T1000 (cell line): ENCODE measurements at places on chromosomes 11 and 22.

GRCh38 chr11:35292279-35292678, 127.1 kb downstream of the SLC1A2 start:
- DNase-seq: no peak

GRCh38 chr11:26842478-26843282, 120.8 kb upstream of the SLC5A12 start:
- DNase-seq: no peak

DNA sequence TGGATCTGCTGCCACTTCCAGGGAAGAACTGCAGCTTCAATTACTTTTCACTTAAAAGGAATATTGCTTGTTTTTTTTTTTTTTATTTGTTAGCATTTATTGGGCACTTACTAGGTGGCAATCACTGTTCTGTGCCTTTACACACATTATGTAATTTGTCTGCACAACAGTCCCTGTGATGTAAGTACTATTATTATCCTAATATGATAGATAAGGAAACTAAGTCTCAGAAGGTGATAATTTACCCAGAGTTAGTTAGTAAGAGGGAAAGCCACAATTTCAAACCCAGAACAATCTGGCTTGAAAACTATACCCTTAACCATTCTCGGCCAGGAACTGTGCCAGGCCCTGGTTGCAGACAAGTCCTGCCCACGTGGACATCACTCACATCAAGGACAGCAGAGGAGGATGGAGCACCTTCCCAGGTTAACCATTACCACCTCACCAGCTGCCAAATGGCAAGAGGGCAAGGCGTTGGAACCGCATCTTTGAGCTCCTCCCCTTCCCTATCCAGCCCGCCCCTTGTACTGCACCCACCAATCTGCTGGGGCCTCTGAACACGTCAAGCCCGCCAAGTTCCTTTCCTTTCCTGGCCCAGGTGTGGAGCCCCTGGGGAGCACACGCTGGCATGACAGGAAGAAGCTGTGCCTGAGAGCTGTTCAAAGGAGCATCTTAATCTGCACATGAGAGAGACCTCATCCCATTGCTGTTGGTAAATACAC, 78.4 kb downstream of the NAV2 start:
- DNase-seq: no peak

- DNase-seq: no peak
Measured at GRCh38 chr11:19756675-19757475, 44.2 kb downstream of the NAV2 start.

- DNase-seq: no peak
Measured at GRCh38 chr11:114276077-114276476, 20.1 kb upstream of the NNMT start.

- DNase-seq: no peak
Measured at GRCh38 chr11:56750190-56750589, 1.7 kb upstream of the OR9G4 start.

DNA sequence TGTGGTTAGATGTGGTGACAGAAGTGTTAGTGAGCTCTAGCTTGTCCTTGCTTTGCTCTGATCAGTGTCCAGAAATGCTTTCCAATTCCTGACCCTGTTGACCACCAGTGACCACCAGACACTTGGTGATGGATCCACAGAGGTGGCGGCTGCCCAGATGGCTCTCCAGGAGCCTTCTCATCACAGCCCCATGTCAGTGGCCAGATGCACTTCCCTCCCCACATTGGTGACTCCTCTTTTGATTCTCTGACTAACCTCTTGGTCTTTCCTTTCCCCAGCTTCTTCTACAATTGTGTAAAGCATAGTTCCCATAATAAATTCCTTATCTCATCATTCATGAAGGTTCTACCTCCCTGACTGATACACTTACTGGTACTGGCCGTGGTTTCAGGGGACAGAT, 40.1 kb upstream of the CXCR5 start:
- no peak for DNase-seq

DNA sequence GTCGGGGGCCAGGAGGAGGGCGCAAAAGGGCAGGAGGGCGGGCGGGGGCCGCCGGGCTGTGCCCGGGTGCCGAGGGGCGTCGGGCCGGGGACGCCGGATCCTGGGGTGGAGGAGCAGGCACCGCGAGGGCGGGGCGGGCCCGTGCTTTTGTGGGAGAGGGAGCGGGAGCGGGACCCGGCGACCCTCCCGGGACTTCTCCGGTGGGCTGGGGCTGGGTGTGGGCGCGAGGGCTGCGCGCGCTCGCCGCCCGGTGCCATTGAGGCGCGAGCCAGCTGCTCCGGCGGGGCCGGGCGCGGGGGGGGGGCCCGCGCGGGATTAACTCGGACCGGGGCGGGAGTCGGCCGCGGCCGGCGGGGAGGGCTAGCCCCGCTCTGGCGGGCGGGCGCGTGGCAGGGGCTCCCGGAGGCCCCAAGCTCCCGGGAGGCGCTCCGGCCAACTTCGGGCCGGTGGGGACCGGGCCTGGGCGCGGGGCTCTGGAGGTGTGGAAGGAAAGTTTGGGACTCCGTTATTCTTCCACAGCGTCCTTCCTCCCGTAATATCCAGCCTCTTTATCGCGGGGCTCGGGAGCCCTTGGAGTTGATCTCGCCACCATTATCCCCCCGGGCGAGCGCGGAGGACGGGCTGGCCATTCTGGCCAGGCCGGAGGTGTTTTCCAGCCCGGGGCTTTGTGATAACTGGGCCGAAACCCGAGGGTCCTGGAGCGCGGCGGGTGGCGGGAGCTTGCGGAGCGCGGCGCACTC, 936 bp downstream of the CECR2 start:
- no peak for DNase-seq

- no peak for DNase-seq
Measured at GRCh38 chr22:20728523-20729190, 45.3 kb upstream of the SERPIND1 start.

GRCh38 chr11:44725757-44726282, 942 bp upstream of the TSPAN18 start:
- no peak for DNase-seq

DNA sequence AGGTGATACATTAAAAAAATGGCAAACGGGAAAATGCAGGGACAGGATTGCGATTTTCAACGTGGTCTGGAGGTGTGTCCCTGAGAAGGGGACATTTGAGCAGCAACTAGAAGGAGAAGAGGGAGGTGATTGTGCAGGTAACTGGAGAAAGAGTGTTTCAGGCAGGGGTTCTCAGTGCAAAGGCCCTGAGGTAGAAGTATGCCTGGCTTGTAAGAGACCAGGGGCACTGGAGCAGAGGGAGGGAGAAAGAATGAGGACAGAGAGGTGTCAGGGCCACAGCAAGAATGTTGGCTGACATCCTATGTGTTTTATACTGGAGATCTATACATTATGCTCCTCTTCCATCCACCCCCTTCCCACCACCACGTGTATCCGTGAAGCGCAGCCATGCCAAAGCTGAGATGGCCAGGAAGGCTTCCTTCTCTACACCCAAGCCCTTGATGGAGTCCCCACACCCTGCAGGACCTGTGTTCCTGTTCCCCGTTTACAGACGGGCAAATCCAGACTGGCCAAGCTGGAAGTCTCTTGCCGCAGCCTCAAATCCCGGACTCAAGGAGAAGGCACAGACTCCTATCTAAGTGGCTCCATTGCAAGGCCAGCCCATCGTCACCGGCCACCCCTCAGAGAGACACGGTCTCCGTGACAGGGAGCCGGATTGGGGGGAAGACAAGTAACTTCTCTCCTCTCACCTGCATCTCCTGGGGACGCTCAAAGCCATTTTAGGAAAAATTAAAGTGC, 416.1 kb downstream of the MN1 start:
- no peak for DNase-seq

DNA sequence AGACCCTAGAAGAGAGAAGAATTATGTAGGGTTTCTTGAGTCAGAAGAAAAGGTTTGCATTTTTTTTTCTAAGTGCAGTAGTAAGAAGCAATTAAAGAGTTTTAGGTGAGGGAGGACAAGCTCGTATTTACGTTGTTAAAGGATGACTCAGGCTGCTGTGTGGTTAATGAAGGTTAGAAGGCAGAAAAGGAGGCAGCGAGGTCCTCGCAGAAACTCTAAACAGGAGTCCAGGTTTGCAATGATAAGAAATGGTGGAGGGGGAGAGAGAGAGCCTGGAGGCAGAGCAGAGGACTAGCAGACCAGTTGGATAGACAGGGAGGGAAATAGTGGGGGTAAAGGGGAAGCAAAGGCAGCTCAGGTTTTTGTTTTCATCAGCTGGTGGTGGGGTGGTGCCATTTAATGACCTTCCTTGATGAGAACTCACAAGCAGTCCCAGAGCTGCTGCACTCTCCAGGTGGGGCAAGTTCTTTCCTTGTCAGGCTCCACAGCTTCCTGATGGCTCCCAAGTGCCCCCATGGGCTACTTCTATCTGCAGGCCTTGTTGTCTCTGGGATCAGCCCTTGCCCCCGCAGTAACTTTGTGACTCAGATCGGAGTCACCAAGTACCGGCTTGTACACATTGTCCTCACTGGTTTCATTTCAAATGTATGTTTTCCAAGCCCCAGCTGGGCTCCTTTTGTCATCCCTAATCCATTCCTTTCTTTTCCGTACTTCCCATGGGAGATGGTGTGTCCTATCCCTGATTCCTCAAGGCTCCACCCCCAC, 8.3 kb upstream of the INSC start:
- DNase-seq: no peak

- DNase-seq: no peak
Measured at GRCh38 chr11:121035169-121035755, 11.4 kb downstream of the TBCEL start.

DNA sequence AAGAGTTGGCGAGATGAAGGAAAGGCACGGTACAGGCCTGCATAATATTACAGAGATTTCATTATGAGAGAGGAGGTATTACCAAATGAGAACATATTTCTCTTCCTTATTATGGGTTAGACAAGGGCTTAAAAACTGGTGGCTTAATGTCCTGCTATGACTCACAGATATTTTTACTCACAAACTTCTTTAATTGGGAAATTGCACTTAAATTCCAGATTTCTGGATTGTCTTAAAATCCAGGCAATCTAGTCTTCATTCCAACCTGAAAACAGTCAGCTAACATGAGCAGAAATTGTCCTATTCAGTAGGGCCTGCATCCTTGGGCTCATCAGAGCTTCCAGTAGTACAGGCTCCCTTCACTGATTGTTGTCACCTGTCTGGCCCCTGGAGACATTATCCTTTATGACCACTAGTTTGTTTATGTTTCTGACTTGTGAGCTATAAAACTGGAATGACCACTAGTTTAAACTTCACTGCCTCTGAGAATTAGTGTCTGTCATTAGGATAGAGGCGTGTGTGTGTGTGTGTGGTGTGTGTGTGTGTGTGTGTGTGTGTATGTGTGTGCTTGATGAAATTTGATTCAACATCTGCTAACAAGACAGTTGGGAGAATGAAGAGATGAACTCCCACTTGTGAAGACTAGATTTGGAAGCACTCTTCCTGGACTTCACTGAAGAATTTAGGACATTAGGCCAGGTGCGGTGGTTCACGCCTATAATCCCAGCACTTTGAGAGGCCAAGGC, 25.1 kb downstream of the DBX1 start:
- no peak for DNase-seq

DNA sequence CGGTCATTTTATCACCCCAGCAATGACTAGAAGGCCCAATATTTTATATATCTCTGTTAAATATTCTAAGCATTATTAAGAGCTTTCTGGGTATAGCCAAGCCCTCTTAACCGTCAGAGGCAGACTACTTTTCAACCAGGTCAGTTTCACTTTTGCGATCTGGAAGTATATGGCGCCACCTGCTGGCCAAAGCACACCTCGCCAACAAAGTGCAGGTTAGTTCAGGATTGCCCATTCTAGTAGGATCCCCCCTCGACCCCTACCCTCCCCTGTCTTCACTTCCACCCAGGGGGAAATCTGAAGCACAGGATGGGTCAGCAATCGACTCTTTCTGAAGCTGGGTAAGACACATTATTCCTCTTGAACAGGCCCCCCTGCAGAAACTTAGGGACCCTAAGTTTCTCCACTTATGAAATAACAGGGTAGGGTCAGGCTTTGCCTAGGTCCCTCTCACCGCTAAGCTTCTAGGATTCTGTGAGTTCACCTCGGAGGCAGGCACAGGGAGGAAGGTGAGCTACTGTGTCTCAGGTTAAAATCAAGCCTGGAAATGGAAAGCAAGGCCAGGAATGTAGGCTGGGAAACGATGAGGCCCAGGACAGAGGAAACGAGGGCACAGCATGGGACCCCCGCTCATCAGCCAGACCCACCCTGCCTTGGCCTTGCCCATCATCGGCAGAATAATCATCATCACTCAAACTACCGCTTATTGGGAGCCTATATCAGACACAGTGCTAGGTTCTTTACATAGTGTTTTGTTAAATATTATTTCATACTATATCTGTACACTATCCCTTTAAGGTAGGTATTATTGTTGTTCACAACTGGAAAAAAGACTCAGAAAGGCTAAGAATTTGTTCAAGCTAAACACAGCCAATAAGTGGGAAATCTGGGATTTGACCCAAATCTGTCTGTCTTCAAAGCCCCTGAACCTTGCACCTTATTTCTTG, 35.6 kb downstream of the KCNJ1 start:
- peak; percentile 11 for DNase-seq

DNA sequence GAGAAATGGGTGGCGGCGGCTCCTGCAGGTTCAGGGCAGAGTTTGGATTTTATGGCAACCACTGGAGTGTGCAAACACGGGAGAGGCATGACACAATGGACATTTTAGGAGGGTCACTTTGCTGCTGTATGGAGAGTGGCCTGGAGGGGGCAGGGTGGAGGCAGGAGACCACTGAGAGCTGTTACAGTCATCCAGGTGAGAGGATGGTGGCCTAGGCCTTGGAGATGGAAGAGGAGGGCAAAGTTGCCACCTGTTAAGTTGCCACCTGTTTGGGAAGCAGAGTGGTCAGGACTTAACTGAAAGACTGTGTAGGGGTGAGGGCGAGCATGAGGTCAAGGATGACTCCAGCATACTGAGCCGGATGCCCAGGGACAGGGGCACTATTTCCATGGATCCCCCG, 2.3 kb upstream of the RAD9A start:
- no peak for DNase-seq

- no peak for DNase-seq
Measured at GRCh38 chr11:116534270-116534975, 238.4 kb downstream of the BUD13 start.

DNA sequence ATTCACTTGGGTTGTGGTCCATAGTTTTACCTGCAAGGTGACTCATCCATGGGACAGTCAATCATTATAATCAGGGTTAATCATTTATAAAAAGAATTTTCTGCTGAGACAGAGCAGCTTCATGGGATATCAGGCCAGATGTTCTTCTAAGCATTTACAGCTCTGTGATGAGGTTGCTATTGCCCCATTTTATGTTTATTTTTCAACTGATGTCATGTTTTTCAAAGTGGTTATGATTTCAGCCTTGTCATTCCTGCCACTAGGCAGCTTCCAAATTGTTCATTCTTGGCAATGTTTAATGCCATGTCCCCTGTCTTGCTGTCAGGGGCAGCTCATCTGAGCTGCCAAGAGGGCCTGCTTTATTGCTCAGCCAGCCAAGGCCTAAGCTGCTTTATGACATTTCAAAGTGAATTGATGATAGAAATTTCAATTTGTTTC, 35.9 kb upstream of the ZBED5 start:
- DNase-seq: no peak

GRCh38 chr11:405323-405953, 9.4 kb downstream of the SIGIRR start:
- no peak for DNase-seq

- DNase-seq: no peak
Measured at GRCh38 chr11:116460156-116460920, 312.4 kb downstream of the BUD13 start.
